Amniotic epithelial cell (primary cell): ENCODE measurements at places on chromosomes 12 and 14.

DNA sequence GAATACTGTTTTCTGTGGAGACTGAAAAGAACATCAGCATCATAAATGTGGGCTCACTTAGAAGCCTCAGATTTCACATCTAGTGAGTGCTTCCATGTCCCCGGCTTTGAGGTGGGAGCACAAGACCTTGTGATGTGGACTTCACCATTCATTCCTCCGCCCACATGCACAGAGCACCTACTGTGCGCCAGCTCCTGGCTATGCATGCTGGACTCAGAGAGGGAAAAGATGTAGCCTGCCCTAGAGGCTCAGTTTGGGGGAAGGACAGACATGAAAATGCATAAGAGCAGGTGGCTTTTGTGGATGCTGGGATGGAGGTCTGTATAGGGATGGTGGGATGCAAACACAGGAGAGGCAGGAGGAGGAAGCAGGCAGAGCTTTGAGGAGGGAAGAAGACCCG, 65.0 kb downstream of the SERPINA3 start:
- DNase-seq = no peak

- no peak for DNase-seq
Measured at GRCh38 chr14:97543816-97544215, 746.6 kb downstream of the VRK1 start.

GRCh38 chr14:22420598-22421186, 168.3 kb downstream of the DAD1 start:
- DNase-seq = no peak

GRCh38 chr12:14452336-14452735, 86.9 kb downstream of the ATF7IP start:
- no peak for DNase-seq

GRCh38 chr12:1594006-1594260, 448 bp downstream of the FBXL14 start:
- no peak for DNase-seq

DNA sequence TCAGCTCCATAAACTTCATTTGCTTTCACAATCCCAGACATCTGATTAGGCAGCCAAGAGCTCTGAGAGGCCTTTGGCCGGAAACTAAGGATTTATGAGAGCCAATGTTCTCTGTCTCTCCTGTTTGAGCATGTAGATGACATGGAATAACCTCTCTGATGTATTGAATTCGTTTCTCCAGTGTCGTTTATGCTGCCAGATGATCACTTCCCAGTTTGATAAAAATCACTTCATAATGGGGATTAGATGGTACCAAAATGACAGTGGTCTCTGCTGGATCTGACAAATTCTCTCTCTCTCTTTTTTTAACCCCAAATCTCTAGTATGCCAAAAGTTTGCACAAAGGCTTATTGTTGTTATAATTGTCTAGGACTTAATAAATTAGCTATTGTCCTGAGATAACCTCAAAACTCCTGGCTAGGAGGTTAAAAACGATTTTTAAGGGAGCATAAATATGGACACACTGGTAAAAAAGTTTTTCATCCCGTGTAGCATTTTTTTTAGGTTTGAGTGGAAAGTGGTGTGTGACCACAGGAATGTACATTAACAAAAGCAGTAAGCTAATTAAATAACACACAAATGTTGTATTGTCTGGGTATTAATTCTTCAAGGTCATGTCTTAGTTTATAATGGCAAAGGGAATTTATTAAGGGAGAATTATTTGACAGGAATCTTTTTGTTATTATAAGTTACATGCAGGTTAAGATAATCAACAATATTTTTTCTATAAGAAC, 82.6 kb upstream of the USP44 start:
- DNase-seq = no peak

GRCh38 chr12:51906430-51907082, 748 bp upstream of the ACVRL1 start:
- DNase-seq = no peak

DNA sequence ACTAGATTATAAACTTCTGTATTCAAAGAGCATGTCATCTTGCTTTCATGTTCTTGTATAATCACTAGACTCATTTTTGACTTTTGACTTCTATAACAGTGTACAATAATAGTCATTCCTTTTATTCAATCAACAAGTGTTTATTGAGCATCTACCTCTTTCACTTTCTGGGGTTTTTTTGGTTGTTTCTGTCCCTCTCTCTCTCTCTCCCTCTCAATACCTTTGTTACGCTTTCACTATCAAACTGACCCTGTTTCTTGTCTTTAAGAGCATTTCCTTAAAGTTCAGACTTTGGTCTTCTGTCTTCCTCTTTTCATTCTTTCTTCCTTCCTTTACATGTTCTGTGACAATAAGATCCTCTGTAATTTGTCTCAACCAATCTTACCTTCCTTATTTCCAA, 49.5 kb downstream of the GPR137C start:
- no peak for DNase-seq

DNA sequence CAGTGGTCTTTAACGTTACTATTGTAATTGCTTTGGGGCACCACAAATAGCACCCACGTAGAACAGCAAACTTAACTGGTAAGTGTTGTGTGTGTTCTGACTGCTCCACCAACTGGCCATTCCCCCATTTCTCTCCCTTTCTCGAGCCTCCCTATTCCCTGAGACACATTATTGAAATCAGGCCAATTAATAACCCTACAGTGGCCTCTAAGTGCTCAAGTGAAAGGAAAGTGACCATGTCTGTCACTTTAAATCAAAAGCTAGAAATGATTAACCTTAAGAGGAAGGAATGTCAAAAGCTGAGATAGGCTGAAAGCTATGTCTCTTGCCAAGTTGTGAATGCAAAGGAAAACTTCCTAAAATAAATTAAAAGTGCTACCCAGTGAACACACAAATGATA, 22.3 kb downstream of the PPP1R13B start:
- no peak for DNase-seq

DNA sequence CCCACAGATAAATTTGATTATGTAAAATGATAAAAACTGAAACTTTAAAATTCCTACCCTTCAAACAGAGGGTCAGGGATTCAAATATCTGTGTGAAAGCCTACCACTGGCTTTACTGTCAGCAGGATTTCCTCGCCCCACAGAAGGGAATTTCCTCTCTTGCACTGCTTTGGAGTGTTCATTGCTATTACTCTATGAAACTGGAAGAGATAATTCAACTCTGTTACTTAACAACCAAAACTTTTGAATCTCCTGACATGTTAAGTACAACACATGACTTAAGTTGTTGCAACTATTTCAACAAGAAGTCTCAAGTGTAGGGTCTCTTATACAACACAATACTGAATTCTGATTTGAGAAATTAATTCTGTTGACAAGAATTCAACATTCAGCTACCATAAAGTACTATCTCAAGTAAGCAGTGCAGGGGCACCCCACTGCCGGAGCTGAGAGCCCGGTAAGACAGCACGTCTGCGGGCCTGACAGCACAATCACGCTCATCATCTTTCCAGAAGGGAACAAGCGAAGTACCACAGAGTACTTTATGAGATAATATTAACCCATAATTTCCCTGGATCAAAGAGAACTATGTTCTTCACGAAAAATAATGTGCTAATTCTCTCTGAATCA, 22.9 kb downstream of the DICER1 start:
- DNase-seq = peak; percentile 58

DNA sequence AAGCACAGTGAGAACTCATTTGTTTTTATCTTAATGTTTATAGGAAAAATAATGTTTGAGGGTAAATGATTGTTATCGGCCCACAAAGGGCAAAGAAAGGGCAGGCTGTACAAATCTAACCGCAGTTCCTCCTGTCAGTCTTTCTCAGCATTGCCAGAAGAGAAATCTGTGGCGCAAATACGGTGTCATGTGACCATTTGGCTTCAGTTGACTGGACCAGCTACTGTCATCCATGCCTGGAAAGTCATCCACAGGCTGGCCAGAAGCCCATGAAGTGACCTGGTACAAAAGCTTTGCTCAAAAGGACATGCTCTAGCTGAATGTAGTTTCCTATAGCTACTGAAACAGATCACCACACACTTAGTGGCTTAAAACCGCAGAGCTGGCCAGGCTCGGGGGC, 43.6 kb downstream of the HCAR2 start:
- DNase-seq = peak; percentile 78

GRCh38 chr12:67765776-67766766, 117.5 kb downstream of the DYRK2 start:
- peak; percentile 87 for DNase-seq

- DNase-seq = no peak
Measured at GRCh38 chr14:52046376-52046917, 22.4 kb downstream of the NID2 start.

DNA sequence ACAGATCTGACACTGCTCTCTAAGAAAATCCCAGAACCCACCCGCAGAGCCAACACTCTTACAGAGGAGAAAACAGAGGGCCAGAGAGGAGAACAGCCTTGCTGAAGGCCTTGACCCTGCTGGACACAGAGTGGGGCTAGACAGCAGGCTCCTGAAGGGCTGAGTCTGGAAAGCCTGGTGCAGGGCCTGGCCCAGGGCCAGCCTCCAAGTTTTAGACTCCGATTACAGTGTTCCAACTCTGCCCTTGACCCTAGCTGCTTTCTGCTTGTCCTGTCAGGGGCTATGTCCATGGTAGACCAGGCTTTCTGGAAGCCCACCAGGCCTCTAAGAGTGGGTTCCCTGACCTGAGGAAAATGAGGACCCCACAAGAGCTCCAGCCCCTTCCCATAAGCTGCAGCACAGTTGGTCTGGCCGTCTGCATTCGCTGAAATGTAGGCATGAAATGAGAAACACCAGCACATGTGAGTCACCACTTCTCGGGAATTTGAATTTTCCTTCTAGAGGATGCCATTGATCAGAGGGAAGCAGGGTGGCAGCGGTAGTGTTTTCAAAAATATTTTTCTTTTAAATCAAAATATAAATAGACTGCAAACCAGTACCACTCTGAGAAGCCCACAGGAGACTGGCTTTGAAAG, 154.4 kb downstream of the CALM1 start:
- DNase-seq = peak; percentile 54

DNA sequence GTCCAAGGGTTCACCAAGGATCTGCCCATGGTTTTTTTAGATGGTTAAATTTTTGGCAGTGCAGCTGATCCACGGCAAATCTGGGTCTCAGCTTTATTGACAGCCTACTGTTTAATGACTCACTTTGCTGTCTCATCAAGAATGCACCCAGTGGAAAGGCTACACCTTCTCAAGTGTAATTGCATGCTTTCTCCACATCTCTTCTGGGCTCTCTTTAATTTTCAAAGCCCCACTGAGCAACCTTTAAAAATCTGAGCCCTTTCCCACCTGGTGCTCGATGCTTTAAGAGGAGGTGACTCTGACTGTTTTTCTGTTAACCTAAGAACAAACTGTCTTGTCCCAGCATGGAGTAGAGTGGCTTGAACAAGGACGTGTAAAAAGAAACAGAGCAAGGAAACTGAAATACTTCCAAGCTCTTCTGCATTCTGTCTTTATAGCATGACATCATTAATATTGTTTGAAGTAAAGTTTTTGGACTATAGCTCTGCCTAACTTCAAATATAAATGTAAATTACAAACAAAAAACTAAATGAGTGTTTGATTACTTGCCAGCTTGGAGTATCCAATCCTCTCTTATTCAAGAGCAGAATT, 214.2 kb upstream of the KRR1 start:
- peak; percentile 47 for DNase-seq

DNA sequence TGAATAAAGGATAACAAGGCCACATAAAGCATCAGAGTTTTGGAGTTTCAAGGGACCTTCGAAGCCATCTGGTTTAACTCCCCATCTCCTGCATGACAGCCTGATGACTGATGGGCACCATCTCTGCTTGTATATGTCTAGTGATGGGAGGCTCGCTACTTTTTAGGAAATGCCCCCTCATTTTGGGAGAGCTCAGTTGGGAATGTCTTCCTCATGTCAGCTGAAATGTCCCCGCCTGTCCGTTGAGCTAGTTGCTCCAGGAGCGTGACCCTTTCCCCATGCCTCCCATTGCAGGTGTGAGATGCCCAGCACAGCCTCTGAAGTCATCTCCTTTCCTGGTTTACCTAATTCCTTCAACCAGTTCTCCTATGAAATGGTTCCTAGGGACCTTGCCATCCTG, 69.6 kb upstream of the CAPRIN2 start:
- DNase-seq = no peak

GRCh38 chr12:110102255-110102654, 21.9 kb upstream of the IFT81 start:
- peak; percentile 75 for DNase-seq

GRCh38 chr14:69313176-69313575, 53.2 kb downstream of the GALNT16 start:
- DNase-seq = no peak

DNA sequence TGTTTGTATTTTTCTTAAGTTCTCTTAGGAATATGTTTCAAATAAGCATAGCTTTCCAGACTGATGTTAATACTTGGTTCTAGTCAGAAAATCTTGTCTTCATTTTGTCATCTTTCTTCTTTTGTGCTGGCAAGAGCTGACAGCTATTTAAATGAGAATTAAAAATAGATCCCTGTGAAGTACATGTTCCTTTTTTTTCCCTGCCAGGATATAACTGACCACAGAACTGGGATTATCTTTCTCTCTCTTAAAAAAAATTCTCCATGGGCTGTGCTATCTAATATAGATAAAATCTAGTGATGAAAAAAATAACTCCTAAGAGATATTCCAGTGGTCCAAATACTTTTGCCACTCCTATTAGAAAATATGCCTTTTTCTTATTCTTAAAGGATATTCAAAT, 163.4 kb downstream of the AKAP6 start:
- peak; percentile 36 for DNase-seq
